ENCODE measurements at places on chromosomes 2 and 18.

- no peak for DNase-seq
These were observed 225.8 kb downstream of the RNF152 start for GRCh38 chr18:61666876-61667590.

DNA sequence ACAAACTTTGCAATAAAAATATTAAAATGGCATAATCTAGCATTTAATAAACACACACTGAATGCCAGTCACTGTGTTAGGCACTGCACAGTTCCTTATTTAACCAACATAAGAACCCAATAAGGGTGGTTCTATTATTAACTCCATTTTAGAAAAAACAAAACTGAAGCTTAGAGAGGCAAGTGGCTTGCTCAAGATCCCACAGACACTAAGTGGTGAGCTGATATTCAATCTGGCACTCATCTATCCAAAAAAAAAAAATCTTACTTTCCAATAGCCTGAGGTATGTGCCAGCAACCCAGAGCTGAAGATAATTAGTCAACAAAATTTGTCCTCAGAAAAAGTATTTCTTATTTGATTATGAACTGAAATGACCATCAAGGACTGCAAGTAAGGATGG lies 799 bp downstream of the CYTIP start:
- DNase-seq = no peak

DNA sequence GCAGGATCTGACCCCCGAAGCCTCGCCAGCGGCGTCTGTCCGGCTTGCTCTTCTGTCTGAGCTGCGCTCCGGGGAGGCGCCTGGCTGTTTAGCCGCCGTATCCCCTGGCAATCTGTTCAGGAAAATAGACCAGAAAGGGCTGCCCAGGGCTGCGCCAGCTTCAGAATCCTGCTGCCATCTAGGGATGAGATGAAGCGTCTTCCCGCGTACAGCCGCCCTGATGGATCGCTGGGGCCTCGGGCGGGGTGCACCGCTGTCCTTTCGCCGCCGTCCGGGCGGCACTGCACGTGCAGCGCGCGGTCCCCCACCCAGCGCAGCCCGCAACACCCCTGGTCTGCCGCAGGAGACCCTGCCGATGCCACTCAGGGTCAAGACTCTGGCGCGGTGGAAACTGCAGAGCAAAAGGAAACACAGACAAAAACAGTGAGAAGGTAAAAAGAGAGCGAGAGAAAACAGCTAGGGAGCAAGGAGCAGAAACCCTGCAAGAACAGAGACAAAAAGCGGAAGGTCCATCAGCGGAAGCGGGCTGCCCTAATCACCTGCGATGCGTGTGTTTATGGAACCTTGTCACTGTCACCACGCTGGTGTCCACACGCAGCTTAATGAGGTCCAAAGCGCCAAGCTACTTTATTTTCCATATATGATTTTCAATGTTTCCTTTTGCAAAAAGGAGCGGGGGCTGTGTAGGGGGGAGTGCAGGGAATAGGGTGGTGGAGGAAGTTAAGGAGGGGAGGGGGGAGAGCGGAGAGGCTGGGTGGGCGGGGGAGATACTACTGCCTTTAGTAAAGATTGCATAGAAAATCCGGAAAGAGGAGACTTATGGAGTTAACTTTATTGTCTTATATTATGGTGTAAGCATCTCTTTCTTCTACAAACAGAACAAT lies 2113.3 kb upstream of the PIK3C3 start:
- DNase-seq = peak; percentile 25

GRCh38 chr2:160227293-160227915 lies 27.3 kb upstream of the ITGB6 start:
- DNase-seq = no peak

GRCh38 chr2:217609952-217610351 lies 392.8 kb downstream of the TNS1 start:
- DNase-seq = no peak

All from fibroblast of skin of left biceps (primary cell).